ENCODE measurements at places on chromosomes 7 and 10. TPM values are rescaled to one million over a fixed set of nuclear protein-coding genes. Genes with fewer than 3 reads are reported as not detected.

GRCh38 chr7:19107356-19108146 is 9.9 kb downstream of the TWIST1 start:
- DNase-seq: peak; percentile 80

GRCh38 chr7:28942168-28942567 is 16.0 kb downstream of the TRIL start:
- no peak for DNase-seq

The IL6 gene
- 19.6 TPM for total RNA-seq

DNA sequence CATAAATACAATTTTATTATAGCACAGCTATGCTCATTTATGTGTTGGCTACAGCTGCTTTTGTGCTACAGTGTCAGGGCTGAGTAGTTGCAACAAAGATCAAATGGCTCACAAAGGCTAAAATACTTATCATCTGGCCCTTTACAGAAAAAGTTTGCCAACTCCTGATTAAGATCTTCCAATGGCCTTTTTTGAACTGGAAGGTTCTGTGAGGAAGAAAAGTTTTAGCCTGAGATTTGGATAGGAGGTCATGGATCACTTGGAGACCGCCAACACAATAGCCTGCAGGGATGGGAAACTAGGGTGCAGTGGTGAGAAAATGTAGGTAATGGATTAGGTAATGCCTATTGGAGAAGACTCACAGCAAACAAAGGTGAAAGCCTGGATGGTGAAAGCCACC is 169.8 kb downstream of the NOC3L start:
- DNase-seq: no peak

GRCh38 chr10:8712656-8713055 is 658.2 kb downstream of the GATA3 start:
- DNase-seq: no peak

DNA sequence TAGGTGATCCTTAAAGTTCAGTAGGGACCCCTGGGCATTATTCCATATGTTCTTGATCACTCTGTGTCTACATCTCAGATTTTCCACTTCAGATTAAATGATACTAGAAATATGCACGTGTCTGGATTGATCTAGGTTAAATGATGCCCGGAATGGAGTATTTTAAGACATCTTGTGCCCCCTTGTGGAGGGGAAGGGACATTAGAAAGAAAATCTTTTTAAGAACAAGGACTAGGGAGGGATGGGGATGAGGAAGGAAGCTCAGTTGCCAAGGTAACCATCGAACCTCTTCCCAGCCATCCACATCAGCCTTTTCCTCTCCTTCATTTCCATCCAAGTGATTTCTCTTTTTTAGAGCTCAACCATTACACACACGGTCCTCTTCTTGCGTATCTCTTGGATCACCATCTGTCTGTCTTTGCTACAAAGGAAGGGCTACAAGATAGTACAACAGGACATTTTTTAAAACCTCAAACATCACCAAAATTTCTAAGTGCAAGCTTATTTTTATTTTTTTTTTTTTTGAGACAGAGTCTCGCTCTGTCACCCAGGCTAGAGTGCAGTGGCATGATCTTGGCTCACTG is 40.5 kb downstream of the PRSS2 start:
- peak; percentile 65 for DNase-seq

DNA sequence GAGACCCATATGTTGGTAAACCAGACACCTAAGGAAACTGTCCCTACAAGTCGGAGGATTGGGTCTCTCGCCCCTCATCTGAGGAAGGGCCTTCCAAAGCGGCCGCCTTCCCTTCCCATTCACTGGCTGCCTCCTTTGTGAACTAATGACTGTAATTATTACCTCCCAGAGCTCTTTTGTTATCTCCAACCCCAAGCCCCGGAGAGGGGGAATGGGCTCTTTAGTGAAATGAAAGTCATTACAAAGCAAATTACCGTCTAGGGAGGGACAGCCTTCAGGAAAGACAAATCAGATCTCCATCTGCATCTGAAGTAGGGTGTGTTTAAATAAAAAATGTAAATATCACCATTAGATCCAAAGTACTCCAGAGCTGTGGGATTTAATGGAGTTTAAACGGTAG is 2.6 kb upstream of the GAD2 start:
- DNase-seq: no peak

- DNase-seq: no peak
These were observed 119.0 kb downstream of the ZFAND4 start for GRCh38 chr10:45553613-45554012.

- no peak for DNase-seq
These were observed 430.9 kb downstream of the ACTR3B start for GRCh38 chr7:153190452-153190851.

- DNase-seq: no peak
These were observed 42.5 kb downstream of the MRC1 start for GRCh38 chr10:17851611-17852010.

The LEP gene
- total RNA-seq: not detected

DNA sequence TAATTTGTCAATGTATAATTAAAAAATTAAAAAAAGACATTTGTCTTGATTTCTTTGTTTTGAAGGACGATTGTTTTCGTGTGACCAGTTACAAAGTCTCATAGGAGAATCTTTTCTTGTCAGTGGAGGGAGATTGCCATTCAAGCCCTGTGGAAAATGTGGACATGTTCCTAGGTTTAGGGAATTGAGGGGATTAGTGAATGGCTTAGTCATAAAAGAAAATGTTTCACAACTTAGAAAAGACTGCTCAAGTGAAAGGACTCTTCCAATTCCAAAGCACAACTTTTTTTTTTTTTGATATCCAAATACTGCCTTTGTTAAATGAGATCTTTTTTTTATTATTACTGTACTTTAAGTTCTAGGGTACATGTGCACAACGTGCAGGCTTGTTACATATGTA is 140.7 kb upstream of the HABP2 start:
- peak; percentile 7 for DNase-seq

The AGAP6 gene
- total RNA-seq: 4.7 TPM

DNA sequence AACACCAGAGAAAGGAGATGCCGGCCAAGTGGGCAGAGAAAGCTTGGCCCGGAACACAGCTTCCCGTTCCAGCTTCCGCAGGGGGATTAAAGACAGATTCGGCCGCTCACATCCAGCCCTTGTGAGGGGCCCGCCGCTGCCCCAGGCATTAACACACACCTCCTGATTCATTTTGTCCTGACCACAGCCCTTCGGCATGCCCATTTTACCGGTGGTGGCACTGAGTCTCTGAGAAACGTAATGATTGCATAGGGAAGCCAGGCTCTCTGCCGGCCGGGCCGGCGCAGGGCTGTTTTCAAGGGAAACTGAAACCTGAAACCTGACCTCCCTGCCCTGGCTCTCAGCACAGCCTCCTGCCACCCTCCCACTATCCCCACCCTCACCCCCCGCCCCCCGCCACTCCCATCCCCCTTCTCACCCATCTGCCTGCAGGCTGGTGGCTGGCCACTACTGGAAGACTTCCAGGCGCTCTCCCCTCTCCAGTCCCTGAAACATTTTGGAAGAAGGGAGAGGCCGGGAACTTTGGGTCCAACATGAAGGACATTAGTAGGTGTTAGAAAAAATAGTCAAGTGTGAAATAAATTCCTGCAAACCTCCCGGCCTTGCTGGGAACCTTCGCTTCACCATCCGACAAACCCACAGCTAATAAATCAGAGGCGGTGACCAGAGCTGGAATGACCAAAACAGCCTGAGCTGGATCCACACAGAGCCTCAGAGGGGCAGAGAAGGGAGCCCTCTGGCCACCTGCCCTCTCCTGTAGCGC is 83.5 kb upstream of the CUX1 start:
- peak; percentile 89 for DNase-seq

The ELFN1 gene
- total RNA-seq: 1.6 TPM

DNA sequence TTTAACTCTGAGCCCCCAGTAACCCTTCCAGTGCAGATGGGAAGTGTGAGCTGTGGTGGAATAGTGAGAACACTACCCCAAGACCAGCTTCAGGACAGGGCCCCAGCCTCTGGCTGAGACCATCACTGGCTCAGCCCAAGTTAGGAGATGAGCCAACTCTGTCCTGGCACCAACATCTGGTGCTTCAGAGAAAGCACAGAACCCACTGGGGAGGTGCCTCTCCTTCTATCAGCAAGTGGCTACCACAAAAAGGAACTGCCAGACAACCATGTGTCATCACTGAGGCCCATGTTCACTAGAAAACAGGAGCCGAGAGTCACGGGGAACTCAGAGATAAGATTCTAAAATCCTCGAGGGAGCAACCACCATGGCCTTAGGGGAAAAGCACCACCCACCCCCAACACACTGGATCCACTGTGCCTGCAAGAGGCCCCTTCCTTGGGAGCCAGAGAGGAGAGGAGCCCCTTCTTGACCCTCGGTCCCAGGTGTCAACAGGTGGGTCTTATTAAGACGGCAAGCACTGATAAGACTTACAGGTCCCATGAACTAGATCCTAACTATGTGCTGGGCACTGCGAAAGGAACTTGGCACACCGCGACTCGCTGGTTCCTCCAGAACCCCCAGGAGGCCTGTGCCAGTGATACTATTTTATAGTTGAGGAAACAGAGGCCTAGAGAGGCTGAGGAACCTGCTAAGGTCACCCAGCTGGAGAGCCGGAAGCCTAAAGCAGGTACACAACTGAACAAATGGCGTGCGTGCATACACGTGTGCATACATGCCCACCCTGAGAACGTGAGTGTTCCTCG is 102.7 kb downstream of the FAM53B start:
- peak; percentile 93 for DNase-seq

- DNase-seq: no peak
These were observed 1.9 kb downstream of the FZD1 start for GRCh38 chr7:91266067-91266688.

The ARMC3 gene
- not detected for total RNA-seq

GRCh38 chr10:17981766-17982380 is 30.2 kb downstream of the SLC39A12 start:
- DNase-seq: peak; percentile 42

- DNase-seq: no peak
These were observed 23.5 kb downstream of the HECTD2 start for GRCh38 chr10:91433620-91434019.

- DNase-seq: no peak
These were observed 285.6 kb downstream of the IPMK start for GRCh38 chr10:57982091-57982490.

- no peak for DNase-seq
These were observed 124.6 kb downstream of the LRRN3 start for GRCh38 chr7:111215550-111215949.

DNA sequence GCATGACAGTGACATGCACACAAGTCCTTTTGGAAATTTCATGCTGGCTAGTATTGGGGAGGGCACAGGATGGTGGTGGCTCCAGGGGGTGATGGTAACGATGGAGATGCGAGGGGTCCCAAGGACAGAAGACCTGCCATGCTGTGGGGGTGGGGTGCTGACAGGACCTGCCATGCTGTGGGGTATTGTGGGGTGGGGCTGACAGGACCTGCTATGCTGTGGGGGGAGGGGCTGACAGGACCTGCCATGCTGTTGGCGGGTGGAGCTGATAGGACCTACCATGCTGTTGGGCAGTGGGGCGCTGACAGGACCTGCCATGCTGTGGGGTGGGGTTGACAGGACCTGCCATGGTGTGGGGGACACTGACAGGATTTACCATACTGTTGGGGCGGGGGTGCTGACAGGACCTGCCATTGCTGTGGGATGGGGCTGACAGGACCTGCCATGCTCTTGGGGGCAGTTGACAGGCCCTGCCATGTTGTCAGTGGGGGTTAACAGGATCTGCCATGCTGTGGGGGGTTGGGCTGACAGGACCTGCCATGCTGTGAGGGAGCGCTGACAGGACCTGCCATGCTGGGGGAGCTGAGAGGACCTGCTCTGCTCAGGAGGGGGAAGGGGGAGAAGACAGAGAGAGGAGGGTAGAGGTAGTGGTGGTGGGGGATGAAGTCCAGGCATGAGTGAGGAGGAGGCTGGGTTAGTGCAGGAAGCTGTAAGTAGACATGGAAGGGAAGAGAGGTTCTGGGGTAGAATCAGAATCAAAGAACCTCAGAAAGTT is 36.2 kb upstream of the RET start:
- no peak for DNase-seq

GRCh38 chr10:113300617-113301016 is 252.2 kb upstream of the HABP2 start:
- DNase-seq: no peak

GRCh38 chr7:44236333-44236728 is 35.6 kb downstream of the YKT6 start:
- DNase-seq: no peak

DNA sequence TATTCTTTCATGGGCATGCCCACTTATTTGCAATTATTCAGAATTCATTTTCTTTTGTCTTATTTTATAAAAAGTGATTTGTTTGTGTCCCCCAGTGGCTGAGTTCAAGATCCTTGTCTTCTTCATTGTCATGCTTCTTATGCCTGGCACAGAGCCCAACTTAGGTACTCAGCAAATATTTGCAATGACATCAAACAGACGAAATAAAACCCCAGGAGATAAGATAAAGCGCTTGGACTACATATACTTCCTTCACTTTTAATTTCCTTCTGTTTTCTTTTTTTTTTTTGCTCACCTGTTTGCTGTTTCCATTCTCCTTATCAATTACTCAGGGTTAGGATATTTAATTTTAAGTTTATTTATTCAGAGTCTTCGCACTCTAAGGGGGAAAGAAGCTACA is 225.0 kb downstream of the SDHAF3 start:
- no peak for DNase-seq

GRCh38 chr10:55062349-55062748 is 261.3 kb upstream of the PCDH15 start:
- DNase-seq: no peak

DNA sequence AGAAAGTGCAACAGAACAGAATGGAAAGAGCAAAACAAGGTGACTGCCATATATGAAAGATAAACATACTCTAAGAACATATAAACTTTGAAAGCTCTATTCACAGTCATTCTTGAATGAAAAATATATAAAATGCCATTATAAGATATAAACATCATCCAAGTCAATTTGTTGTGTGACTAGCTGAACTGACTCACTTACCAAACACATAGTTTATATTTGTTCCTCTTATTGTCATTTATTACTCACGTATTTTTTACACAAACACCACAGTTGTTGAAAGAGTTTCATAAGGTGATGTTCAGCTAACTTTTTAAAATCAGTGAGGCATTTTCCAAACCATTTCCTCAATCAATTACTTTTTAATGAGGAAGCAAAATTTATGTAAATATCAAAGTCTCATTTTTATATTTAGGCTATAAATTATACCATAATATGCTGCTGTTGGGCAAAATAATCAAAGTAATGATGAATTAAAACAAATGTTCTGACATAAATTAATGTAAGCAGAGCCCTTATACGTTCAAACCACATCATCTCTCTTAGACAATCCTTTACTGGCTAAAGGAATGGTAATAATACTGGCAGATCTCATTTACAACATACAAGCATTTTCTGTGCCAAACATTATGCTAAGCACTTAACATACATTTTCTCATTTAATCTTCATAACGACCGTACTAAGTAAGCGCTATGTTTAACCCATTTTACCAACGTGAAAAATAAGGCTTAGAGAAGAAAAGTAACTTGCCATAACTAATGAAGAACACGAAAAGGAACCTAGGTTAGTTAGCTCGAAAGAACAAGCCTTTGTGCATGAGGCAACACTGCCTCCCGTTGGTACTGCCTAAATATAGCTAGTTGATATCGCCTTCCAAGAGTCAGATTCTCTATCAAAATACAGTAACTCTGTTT is 7.3 kb downstream of the LRRN3 start:
- no peak for DNase-seq

GRCh38 chr7:91228327-91228726 is 35.9 kb upstream of the FZD1 start:
- DNase-seq: no peak

- no peak for DNase-seq
These were observed 64.4 kb upstream of the LEP start for GRCh38 chr7:128176696-128177095.

GRCh38 chr7:45061806-45062425 is 26.9 kb downstream of the NACAD start:
- DNase-seq: no peak

The APBB1IP gene
- 4.3 TPM for total RNA-seq

The AKR1D1 gene
- total RNA-seq: not detected

The DCLRE1C gene
- total RNA-seq: 12.6 TPM

Data from fibroblast of villous mesenchyme (primary cell).